H54 (cell line): ENCODE measurements at places on chromosomes 1 and 21.

- no peak for DNase-seq
Measured at GRCh38 chr1:205832326-205832751, 17.6 kb downstream of the PM20D1 start.

DNA sequence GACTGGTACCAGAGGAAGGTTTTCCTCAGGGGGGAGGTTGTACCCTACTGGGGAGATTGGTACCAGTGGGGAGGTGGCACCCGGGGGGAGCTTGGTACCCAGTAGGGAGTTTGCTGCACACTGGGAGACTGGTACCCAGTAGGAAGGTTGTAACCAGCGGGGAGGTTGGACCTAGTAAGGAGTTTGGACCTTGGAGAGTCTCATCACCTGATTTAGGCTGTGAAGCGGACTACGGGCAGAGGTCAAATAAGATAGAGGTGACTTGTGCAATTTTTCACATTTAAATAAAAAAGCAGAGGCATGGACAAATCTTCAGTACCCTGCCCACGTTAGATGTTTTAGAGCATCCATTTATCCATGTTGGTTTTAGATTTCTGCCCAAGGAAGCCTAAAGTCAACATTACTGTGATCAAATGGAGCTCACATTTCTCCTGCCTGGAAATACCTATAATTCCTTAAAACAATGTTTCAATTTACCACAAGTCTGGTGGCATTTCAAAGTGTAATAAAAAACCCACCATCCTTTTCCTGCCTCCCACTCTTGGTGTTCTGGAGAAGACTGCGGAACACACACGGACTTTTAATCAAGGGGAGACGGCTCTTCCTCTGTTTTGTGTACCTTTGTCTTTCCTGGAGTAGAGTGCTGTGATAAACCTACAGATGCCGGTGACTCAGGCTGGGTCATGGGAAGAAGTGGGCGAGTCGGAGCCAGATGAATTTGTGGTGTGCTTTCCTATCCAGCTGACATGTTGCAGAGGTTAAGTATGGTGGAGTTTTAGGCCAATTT, 36.2 kb upstream of the MRPS6 start:
- peak; percentile 30 for DNase-seq

DNA sequence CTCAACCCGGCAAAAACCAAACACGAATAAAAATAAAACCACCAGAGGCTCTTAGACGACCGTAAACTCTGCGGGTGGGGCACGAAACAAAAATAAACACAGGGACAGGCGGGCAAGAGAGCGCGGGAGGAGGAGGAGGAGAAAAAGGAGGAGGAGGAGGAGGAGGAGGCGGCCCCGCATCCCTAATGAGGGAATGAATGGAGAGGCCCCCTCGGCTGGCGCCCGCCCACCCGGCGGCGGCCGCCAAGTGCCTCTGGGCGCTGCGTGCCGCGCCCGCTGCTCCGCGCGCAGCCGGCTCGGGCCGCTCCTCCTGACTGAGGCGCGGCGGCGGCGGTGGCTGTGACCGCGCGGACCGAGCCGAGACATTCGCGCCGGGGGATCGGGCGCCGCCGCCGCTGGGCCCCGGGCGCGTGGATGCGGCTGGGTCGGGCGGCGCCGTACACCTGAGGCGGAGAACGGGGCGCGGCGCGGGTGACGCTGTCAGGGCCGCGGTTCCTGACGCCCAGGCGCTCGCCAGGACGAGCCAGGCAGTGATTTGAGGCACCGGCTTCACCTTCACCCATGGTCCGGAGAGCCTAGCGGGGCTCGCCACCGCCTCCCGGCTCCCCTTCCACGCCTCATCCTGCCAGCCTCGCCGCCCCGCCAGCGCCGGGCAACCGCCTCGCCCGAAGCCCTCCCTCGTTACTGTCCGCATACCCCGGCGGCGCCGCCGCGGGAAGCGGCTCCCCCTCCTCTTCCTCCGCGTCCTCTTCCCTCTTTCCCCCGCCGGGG, at the start of gene MARK1:
MARK1 (plus strand) TSS at position 229 of the 771 bp plus-strand sequence. CDS start 687 bp downstream, outside the sequence.
- peak; percentile 28 for DNase-seq

GRCh38 chr1:181061891-181062835, 26.3 kb upstream of the IER5 start:
- DNase-seq = no peak
